Activated CD8-positive, alpha-beta memory T cell treated with anti-CD3 and anti-CD28 coated beads, Interleukin-2, amount 50 U/mL, for 4 hours (primary cell): ENCODE measurements at places on chromosomes 6 and 20.

DNA sequence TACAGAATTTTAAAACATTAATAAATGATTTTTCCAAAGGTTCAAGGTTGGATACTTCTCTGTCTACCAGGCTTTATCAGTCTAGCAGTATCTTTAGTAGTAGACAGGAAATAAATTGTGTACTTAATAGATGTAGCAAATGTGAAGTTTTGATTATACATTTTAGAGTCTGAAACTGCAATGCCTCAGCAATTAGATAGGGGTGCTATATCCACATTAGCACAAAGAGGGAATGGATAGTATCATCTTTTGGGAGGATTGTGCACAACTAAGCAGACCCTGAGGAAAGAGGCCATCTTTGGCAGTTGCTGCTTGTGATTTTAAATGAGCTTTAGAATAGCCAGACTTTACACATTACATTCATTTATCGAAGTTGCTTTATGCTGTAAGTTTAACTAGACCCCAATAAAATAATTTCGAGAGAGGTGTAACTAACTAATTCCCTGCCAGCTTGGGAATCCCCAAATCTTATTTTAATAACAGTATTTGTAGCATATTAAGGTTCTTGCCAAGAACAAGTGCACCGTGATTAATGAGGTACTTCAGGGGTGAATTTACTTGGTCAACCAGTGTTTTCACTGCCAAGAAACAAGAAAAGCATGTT, 2.8 kb downstream of the KCNQ5 start:
- DNase-seq: no peak

- no peak for DNase-seq
These were observed 241.9 kb upstream of the ZFP64 start for GRCh38 chr20:52433326-52434040.

- DNase-seq: no peak
These were observed 20.0 kb upstream of the GFOD1 start for GRCh38 chr6:13507306-13507860.

DNA sequence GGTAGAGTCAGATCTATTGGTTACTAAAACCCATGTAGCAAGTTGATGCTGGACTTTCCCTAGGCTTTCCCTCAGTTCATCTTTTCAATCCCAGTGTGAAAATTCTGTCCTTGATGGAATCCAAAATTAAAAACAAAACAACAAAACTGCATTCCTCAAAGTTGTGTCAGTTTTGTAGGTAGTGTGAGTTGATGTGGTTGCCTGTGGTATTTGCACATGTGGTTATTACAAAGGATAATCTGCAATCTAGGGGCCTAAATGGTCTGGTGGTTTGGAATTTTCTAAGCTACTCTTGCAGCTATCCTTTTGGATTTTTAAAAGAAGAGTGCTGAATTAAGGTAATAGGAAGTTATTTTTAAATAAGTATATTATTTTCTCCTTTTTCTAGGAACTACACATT, 132.2 kb upstream of the SCGN start:
- DNase-seq: no peak
